ENCODE measurements at places on chromosomes 4 and X. TPM values are rescaled to one million over a fixed set of nuclear protein-coding genes. Genes with fewer than 3 reads are reported as not detected.

ABCG2 gene
- 26.3 TPM for total RNA-seq

KIF4A gene
- total RNA-seq: 0.71 TPM

PCYT1B gene
- not detected for total RNA-seq

ALAS2 gene
- total RNA-seq: not detected

All from thyroid gland (tissue), 4 donors.